ENCODE measurements at places on chromosomes 6 and 20.

DNA sequence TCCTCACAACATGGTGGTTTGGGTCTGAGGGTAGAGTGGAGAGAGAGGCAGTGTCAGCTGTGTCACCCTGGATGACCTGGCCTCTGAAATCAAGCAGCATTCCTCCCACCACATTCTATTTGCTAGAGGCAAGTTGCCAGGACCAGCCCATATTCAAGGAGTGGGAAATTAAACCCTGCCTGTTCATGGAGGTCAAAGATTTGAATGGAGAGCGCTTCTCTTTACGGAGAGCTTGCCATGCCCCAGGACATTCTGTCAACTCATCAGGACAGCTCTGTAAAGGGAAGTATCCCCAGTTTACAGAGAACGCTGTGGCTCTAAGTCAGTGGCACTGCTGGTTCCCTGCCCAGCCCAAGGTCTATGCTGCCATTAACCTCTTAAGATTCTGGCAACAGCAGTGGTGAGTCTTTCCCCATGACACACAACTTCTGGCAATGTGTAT is 90.0 kb upstream of the INSM1 start:
- DNase-seq = no peak

DNA sequence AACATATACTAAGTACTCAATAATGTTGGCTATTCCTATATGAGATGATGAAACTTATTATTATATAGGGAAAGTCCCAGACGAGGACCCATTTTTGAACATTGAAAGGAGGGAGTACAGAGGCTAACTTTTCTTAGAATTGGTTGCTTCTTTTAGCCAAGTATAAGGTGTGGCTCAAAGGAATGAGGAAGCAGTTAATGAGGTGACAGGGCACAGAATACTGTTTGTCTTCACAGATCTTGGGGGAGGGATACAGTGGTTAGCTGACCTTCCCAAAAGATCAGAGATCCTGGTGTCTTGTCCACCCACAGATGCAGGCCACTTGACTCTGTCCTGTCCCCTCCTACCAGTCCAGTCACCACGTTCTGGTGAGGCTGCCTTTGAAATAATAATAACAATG is 67.8 kb upstream of the EPB41L1 start:
- DNase-seq = no peak

DNA sequence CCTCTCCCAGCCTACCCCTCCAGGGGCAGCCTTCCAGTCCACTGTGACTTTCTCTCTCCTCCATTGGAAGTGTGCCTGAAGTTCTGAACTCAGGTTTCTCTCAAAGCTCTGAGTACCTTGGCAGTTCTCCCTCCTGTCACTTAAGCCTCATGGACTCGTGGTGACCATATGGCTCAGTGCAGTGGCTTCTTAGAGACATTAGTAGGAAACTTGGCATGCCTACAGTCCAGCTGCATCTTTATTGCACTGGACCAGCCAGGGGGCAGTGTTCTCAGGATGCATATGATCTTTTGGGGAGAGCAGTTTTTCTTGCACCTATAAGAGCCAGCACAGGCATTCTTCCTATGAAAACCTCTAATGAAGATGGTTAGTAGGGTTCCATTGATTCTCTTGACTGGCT is 47.5 kb upstream of the KCNK16 start:
- no peak for DNase-seq

GRCh38 chr6:22036275-22036674 is 260.6 kb downstream of the PRL start:
- DNase-seq = peak; percentile 31

DNA sequence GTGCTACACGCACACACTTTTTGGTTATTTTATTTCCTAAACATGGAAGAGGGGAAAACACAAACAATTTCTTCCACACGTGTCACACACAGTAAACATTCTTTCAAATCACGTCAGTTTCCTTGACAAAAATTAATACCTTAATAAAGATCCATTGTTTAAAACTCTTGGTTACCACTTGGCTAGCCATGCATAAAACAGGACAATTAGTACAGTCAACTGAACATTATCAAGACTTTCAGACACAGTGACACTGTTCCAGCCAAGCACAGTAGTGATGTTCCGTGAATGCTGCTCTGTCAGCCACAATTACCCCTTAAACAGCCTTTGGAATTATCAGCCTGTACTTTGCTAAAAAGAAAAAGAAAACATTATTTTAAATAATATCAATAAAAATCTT is 50.8 kb downstream of the GMDS start:
- no peak for DNase-seq

GRCh38 chr20:1632178-1632577 is 12.4 kb upstream of the SIRPB1 start:
- no peak for DNase-seq

GRCh38 chr6:135850882-135851281 is 619 bp upstream of the PDE7B start:
- DNase-seq = no peak

DNA sequence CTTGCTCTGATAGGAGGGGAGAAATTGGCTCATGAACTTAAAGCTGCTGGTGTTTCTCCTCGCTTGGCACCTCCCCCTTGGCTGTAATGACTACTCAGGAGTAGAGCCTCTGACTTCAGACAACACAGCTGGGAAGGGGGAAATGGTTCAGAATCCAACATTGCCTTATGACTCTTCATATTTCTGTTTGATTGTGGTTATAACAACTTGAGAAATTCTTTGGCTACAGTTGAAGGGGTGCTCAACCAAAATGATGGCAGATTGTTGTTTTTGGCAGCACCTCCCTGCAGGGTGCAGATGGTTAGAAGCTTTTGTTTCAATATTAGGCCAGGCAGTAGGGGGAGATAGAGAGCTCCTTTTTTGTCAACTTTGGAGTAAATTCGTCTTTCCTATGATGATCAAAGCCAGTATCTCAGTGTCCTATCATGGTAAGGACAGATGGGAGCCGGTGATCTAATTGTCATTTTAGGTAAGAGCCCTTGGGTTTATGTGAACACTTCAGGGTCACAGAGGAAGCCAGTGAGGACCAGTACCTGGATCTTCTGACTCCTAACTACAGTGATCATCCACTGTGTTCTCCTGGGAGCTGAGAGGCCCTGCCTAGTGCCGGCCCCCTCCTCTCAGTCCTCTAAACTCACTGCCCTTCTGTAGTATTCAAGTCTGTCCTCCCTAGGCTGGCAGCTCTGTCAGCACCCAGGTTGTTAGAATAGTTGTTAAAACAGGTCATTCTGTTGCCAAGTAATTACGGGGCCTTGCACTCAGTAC is 39.9 kb downstream of the RPRD1B start:
- DNase-seq = peak; percentile 78

DNA sequence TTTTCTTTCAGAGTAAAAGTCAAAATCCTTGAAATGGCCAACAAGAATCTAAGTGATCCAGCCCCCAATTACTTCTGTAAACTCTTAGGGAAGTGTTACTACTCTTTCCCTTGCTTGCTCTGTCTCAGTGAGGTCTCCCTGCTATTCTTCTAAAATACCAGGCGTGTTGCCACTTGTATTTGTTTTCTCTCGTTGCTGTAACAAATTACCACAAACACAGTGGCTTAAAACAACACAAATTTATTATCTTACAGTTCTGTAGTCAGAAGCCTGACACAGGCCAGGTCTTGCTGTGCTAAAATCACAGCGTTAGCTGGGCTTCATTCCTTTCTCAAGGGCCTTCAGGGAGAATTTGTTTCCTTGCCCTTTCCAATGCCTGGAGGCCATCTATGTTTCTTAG is 59.9 kb downstream of the HECA start:
- no peak for DNase-seq

DNA sequence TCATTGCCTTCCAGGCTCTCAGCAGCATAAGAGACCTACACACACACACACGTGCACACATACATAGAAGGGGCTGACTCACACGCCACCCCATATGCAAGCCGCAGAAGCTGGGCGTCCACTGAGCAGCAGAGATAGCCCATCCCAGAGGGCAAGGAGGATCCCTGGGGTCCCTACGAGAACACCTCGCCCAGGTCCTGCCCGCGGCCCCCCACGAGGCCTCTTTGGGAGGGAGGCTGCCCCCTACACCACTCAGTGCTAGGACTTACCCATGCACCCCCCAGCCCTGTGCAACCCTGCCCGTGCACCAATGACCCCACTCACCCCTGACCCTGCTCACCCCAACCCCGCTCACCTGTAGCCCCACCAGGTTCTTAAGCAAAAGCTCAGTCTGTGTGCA is 20.6 kb upstream of the NTSR1 start:
- no peak for DNase-seq

- DNase-seq = peak; percentile 35
Measured at GRCh38 chr6:89611666-89612065, 26.9 kb downstream of the LYRM2 start.

DNA sequence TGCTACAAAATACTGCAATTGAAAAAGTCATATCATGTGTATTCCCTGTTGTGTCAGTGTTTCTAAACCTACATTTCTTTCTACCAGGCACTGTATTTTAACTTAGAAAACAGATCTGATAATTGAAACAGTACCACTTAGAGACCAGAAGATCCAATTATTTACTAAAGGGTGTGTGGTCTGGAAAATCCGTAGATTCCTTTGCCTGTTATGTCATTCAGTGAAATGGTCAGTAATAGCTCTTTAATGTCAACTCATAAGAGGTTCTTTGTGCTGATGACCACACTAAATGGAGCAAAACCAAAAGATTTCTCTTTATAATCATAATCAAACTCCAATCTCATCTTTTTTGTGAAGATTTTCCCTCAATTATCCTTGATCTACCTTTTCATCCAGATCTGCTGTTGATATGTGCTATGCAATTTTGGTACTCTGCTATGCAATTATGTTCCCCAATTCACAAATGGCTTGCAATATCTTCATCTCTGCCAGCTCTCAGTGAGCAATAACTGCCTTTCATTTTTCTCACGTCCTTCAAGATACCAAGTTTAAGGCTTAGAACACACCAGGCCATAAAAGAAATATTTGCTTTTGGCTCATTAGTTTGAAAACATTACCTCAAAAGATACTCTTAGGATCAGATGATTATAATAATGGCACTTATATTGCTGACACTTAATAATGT is 165.5 kb downstream of the MOXD1 start:
- no peak for DNase-seq

GRCh38 chr6:132188556-132189264 is 212.6 kb downstream of the MOXD1 start:
- DNase-seq = peak; percentile 80

- peak; percentile 32 for DNase-seq
Measured at GRCh38 chr6:129635396-129636130, 74.4 kb downstream of the ARHGAP18 start.

DNA sequence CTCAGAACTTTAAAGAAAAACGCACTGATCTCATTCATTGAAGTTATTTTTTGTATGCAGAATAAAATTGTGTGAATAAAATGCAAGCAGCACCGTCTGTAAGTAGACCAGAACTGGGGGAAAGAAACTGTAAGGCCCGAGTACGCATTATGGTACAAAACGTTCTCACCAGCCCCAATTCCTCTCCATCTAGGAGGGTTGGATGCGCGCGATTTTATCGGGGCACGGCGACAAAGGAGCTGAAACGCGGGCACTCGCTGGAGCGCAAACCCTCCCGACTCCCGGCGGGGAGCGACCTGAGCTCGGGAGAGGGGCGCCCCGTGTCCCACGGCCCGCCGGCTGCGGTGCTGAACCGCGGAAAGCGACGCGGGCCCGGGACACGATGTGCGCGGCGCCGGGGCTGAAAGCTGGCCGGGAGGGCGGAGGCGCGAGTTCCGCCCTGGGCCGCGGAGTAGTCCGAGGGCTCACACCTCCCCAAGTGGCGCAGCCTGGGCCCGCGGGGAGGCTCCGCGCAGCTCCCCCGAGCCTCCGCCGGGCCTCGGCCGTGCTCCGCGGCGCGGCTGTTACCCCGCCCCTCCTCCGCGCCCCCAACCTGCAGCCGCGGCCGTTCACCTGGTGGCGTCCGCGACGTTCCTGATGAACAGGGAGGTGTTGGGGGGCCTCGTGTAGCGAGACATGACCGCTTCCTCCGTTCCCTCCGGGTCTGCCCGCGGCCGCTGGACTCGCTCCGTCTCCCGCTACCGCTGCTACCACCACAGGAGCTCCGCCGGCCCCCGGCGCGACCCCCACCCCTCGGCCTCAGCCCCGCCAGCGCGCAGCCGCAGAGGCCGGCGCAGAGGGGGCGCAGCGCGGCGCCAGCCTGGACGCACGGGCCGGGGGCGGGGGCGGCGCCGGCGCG is at the start of gene SRSF12:
TSS of gene SRSF12 (minus strand) at position 861 of the 898 bp plus-strand sequence. CDS start at position 677, 184 bp downstream.
- DNase-seq = no peak

DNA sequence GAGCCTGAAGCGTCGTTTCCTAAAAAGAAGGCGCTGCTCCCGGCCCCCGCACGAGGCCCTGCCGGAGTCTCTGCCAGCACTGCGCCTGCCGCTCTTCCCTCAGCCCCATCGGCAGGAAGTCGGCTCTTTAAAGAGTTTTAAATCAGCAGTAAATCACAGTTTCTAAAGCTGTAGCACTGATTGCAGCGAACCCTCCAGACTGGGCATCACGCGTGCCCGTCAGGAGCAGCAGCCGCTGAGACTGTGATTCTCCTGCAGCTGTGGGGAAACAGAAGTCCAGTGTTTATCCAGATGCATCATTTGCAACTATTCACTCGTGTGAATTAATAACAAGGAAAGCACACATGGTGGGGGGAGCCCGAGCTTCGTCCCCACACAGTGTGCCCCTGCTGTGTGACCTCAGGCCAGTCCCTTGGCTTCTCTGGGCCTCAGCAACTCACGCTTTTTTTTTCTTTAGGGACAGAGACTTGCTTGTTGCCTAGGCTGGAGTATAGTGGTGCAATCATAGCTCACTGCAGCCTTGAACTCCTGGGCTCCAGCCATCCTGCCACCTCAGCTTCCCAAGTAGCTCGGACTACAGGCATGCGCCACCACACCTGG is 28.3 kb downstream of the DLL1 start:
- no peak for DNase-seq

DNA sequence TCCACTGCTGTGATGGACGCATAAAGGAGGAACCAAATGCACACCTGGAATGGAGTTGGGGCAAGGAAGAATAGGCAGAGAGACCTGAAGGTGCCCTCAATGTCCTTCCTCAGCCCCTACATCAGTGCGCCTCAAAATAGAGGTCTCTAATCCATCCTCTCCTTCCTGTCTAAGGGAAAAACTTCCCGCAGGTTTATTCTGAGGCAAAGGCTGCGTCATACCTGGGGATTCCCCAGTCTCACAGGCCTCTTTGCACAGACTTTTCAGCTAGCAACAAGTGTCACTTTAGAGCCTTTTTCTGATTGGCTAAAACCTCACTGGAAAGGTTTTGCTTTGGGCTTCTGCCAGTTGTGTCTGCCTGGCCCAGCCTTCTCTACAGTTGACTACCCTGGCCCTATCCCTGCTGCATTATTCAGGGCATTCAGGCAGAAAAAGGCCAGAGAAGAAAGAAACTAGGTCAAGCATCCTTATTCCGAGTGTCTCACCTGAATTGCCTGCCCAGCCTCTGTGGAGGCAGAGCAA is 1.8 kb upstream of the HLA-DQB1 start:
- no peak for DNase-seq
